ENCODE measurements at places on chromosomes 11 and 22.

GRCh38 chr11:12402691-12403120 lies 25.3 kb downstream of the PARVA start:
- DNase-seq: no peak

- no peak for DNase-seq
These were observed 29.7 kb upstream of the CACNG2 start for GRCh38 chr22:36733271-36733670.

- no peak for DNase-seq
These were observed 58.3 kb downstream of the SLC22A12 start for GRCh38 chr11:64649291-64649697.

GRCh38 chr11:110509472-110509871 lies 79.7 kb downstream of the FDX1 start:
- DNase-seq: no peak

Measured in iPS DF 6.9 (cell line).